Stimulated activated naive CD8-positive, alpha-beta T cell treated with anti-CD3 and anti-CD28 coated beads, Interleukin-15, amount 100 ng/mL, for 72 hours (primary cell): ENCODE measurements at places on chromosomes 5 and 9.

GRCh38 chr9:95167998-95168397 lies 149.5 kb downstream of the FANCC start:
- DNase-seq: peak; percentile 43

GRCh38 chr5:17360879-17361278 lies 137.2 kb upstream of the TAF11L2 start:
- no peak for DNase-seq

DNA sequence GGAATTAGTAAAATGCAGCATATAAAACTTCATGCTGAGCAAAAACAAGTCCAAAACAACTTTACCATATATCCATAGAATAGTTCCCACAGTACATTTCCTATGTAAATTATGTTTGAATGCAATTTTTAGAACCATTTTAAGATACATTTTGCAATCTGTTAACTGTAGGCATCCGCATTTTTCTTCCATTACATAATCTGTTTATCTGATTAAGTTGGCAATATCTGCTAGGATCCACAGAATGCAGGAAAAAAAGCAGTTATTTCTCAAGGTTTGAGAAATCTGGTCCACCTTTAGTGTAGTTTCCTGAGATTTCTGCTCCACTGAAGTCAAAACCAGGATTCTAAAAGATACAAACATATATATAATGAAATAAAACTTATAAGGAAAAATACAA lies 6.2 kb downstream of the NUDCD2 start:
- DNase-seq: no peak

- no peak for DNase-seq
Measured at GRCh38 chr5:82560561-82560960, 282.4 kb upstream of the RPS23 start.

DNA sequence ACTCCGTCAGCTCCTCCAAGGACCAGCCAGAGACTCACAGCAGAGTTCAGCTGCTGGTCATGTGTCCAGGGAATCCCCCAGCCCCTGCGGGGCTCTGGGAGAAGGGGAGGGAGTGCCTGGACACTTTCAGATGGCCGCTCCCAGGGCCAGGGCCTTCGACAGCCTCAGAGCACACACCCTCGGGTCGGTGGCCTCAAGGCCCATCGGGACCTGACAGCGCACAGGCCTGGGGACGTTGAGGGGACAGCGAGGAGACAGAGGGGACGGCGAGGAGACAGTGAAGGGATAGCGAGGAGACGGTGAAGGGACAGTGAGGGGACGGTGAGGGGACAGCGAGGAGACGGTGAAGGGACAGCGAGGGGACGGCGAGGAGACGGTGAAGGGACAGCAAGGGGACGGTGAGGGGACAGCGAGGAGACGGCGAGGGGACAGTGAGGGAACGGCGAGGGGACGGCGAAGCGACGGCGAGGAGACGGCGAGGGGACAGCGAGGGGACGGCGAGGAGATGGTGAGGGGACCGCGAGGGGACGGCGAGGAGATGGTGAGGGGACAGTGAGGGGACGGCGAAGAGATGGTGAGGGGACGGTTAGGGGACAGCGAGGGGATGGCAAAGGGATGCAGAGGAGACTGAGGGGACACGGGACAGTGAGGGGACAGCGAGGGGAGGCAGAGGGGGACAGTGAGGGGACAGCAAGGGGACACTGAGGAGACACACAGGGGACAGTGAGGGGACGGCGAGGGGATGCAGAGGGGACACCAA lies 47.3 kb downstream of the SLC12A7 start:
- DNase-seq: no peak

GRCh38 chr9:71690063-71690688 lies 78.1 kb downstream of the CEMIP2 start:
- DNase-seq: no peak

DNA sequence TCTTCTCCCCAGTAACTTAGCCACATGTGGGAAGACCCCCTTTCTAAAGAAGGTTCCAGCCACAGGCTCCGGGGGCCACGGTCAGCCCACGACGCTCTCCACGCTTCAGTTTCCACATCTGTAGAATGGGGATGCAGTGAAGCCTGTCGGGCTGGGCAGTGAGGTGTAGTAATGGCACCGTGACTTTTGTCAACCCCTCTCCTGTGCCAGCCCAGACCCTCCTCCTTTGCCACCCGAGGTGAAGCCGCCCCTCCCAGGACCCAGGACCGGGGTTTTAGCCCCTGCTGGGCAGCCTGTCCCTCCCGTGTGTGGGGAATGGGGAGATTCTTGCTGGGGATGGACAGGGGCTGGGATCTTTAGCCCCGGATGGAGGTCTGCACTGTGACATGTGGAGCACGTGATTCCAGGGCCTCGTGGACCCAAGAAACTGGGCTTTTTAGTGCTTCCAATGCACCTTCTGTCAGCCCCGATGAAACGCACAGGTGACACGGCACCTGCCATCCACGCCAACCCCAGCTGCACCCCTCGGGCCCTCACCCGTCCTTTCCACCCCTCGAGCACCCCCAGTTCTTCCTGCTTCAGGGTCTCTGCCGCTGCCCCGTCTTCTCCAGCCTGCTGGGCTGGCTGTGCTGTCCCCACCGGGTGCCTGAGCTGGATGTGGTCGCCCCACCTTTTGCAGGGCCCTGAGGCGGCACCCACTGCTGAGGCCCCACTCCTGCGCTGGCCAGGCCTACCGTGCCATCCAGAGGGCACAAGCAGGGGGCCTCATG lies 13.4 kb upstream of the RNU6ATAC start:
- DNase-seq: no peak

DNA sequence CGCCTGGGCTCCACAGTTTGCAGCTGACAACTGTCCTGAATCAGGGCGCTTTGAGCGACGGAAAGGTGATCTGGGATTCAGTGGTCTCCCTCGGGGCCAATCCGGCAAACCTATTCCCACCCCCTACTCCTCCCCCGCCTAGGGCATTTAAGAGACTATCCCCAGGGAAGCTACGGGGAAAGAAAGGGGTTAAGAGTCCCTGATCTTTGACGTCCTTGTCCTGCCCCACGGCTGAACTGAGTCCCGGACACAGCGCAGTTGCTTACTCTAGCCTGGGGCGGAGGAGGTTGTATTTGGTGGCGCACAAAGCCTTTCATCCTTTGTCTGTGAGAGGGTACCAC lies 3.4 kb downstream of the RORB start:
- no peak for DNase-seq

DNA sequence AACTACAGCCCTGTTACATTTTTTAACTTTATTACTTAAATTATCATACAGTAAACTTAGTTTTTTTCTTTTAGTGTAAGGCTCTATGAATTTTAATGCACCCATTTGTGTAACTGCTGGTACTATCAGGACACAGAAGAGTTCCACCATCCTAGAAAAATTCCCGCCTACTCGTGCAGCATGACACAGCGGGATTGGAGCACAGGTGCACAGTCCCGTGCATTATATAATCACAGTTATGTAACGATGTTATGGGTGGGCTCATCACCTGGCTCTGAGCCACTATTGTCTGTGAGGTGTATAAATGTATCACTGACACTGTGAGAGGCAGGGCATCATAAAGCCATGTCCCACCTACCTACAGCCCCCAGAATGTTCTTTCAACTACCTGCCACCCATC lies 80.7 kb downstream of the DRD1 start:
- DNase-seq: no peak

GRCh38 chr5:77751328-77752023 lies 24.7 kb downstream of the TBCA start:
- no peak for DNase-seq

- DNase-seq: no peak
Measured at GRCh38 chr9:106596984-106597383, 266.0 kb upstream of the ZNF462 start.

DNA sequence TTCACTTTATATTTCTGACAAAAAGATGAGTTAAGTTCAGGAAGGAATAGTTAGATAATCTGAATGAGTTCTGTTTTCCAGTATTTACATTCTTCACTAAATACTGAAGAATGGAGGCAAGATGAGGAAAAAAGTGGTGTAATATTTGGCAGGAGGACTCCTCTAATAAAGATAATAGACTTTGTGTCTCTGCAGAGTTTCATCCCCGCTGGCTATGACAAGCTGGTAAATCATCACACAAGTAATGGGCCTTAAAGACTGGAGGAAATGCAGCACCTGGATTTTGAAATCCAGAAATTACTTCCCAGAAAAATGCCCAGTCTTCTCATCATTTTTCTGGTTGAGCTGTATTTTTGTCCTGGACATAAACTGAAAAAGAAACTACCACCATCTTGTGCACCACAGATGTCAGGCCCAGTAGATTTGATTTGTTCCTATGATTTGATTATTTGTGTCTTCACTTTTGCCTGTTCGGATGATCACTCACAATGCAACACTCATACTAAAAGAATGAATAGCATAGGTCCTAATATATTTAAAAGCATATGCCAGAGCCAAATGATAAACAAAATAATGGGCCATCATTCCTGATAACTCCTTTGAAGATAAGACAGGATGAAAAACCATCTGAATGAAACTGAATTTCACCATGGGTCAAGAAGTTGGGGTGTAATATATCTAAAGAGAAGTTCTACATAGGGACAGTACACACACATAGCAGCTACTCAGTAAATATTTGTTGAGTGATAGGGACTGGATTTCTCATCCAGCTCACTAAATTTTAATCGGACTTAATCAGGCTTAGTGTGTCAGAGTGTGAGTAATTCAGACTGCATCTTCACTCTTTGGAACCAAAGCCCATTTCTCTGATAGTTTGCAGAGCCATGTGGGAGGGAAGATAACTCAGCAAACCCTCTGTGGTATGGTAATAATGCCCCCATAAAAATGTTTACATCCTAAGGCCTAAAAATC lies 200.5 kb downstream of the HINT1 start:
- no peak for DNase-seq

DNA sequence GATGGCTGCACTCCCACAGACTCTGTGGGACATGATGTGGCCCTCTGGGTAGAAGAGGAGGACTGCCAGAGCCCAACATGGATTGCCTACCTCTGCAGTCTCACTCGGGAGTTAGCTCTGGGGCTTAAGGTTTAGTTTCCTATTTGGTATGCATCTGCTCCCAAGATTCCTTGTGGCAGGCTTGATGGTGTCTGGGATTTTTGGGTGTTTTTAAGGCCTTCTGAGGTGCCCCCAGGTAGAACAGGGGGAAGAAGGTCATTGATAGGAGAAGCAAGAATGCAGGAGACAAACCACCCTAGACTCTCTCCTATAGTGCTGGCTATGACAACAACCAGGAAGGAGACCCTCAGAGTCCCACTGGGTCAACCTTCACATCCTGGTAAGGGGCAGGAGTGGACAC lies 46.7 kb upstream of the CXCL14 start:
- DNase-seq: no peak

DNA sequence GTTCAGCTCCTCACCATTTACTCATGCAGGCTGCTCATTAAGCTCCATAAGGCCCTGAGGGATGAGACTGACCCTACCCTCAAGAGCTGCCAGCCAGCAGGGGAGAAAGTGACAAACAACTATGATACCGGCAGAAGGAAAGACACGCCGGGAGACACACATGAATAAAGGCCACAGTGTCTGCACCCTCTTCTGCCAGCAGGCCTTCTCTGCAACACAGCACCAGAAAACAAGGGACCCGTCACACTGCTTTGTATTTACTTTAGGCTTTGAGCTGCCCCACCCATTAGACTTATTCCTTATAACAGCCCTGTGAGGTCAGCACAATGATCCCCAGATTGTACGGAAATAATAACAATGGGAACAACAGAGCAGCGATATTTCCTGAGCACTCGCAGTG lies 7.2 kb downstream of the GABBR2 start:
- no peak for DNase-seq

- DNase-seq: no peak
Measured at GRCh38 chr9:88586452-88586851, 51.5 kb downstream of the NXNL2 start.

DNA sequence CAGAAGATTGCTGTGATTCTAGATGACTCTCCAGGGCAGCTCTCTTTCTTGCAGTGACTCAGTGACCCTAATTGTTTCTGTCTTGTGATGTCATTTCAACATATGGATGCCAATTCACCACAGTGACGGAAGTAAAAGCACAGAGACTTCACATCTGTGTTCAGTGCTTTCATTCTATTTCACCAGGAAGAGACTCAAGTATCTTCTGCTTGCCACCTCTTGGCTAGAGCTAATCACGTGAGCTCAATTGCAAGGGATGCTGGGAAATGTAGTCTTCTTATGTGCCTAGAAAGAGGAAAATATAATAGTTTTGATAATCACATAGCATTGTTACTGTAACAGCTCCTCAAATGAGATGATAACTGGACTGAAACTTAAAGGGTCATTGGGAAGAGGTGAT lies 453.3 kb upstream of the KLF4 start:
- DNase-seq: no peak

DNA sequence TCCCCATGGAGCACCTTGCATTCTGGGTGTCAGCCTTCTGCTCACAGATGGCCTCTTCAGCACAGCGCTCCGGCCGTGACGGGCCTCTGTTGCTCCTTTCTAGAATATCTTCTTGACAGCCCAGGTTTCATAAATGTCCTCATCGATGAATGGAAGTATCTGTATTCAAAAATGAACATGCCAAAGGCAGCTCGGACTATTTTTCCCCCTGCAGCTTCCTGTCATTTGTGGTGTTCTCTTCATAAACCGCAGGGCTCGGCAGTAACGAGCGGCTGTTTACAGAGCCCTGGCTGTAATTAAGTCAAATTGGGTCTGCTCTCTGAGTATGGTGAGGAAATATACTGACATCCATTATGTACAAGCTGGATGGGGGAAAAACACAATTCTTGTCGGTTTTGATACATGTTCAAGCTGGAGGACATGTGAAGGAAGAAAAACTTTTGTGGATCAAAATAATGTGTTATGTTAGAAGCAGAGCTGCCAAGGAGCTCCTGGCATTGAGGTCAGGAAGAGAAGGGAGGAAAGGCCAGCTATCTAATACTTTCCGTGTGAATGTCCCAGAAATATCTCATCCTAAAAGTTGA lies 154.1 kb upstream of the CD180 start:
- DNase-seq: no peak

DNA sequence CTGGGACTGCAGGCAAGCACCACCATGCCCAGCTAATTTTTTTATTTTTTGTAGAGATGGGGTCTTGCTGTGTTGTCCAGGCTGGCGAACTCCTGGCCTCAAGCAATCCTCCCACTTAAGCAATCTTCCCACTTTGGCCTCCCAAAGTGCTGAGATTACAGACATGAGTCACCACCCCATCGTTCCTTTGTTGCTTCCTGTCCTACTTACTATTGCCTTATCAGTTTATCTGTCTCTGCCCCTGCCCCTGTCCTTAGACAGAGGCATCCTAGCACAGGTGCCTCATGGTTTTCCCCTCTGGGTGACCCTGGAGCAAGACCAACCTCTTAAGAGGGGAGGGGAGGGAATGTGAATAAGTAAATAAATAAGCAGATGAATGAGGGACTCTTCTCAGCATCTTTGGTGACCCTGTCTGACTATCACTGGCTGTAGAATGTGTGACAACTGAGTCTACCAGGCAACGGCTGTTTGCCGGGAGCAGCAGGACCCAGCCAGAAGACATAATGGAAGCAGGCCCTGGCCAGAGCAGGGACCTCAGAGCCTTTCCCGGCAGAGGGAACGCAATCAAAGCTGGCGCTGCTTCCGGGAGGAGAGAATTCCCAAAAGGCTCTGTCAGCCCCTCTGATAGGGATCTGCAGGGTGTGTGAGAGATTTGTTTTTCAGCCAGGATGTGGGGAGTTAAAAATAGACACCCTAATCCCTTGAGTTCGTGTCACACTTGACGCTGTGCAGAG lies 43.8 kb upstream of the DAB2IP start:
- no peak for DNase-seq

- no peak for DNase-seq
Measured at GRCh38 chr9:125910286-125910685, 163.1 kb downstream of the PBX3 start.

- DNase-seq: peak; percentile 93
Measured at GRCh38 chr5:180809403-180810209, 7.0 kb upstream of the MGAT1 start.

- peak; percentile 41 for DNase-seq
Measured at GRCh38 chr5:87121304-87122150, 146.2 kb upstream of the RASA1 start.
